Neural progenitor cell (in vitro differentiated cells): ENCODE measurements at places on chromosomes 13 and 19. TPM values are rescaled to one million over a fixed set of nuclear protein-coding genes. Genes with fewer than 3 reads are reported as not detected.

The HCN2 gene
- total RNA-seq: 0.06 TPM in 1 of 2 replicates, not detected in the other

The CATSPERD gene
- not detected in 2 replicates for total RNA-seq

The ADGRE2 gene
- total RNA-seq: 0.28 and 0.34 TPM in 2 replicates

The BABAM1 gene
- 89.8 and 107 TPM in 2 replicates for total RNA-seq

The KLK11 gene
- not detected in 2 replicates for total RNA-seq

The PLIN5 gene
- total RNA-seq: 1.2 and 5.1 TPM in 2 replicates

The CEACAM8 gene
- total RNA-seq: not detected in 2 replicates

The CD70 gene
- 1.2 TPM in 1 of 2 replicates, not detected in the other for total RNA-seq

The ZNF85 gene
- 29.3 and 48.3 TPM in 2 replicates for total RNA-seq

The LILRA1 gene
- not detected in 2 replicates for total RNA-seq

The SPTBN4 gene
- 2.5 and 8.4 TPM in 2 replicates for total RNA-seq

The CEACAM20 gene
- total RNA-seq: not detected in 2 replicates

The ATP5F1D gene
- total RNA-seq: 7.1 and 52.0 TPM in 2 replicates

DNA sequence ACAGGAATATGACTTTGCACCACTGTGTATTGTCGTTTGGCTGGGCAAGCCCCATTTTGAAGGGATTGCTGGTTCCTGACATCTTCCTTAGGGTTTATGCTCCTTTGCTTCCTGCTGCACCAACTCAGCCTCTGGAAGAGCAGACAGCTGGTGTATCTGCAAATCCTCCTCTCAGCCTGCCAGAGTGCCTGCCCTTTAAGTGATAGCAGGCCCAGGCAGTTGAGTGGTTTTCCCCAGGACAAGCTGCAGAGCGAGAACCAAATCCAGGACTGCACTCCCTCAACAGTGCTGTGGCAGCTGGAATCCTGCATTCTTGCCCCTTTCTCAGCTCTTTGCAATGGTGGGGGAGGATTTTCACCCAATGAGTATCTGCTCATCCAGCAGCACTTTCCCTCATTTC lies 85.5 kb downstream of the ZNF429 start:
- DNase-seq: no peak

DNA sequence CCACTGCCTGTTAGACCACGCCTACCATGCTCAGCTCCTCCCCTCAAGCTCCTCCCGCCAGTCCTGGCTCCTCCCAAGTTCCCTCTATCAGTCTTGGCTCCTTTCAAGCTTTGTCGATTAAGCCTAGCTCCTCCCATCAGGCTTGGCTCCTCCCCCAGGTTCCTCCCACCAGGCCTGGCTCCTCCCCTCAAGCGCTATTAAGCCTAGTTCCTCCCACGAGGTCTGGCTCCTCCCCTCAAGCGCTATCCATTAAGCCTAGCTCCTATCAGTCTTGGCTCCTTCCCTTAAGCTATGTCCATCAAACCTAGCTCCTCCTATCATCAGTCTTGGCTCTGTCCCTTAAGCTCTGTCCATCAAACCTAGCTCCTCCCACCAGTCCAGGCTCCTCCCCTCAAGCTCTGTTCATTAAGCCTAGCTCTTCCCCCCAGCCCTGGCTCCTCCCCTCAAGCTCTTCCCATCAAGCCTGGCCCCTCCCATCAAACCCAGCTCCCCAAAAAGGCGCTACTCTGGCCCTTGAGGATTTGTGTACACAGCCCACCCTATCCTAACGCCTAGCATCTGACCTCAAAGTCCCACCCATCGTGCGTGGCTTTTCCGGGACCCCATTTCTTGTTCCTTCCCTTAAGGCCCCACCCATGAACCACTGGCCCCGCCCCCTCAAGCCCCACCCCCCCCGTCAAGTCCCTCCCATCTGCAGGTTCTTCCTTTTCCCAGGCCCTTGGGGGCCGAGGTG lies 10.0 kb downstream of the CAMSAP3 start:
- peak; percentile 47 for DNase-seq

GRCh38 chr19:311813-312261 lies 20.6 kb upstream of the PLPP2 start:
- peak; percentile 0 for DNase-seq

- no peak for DNase-seq
These were observed 21.1 kb upstream of the ZSCAN18 start for GRCh38 chr19:58118979-58119733.

DNA sequence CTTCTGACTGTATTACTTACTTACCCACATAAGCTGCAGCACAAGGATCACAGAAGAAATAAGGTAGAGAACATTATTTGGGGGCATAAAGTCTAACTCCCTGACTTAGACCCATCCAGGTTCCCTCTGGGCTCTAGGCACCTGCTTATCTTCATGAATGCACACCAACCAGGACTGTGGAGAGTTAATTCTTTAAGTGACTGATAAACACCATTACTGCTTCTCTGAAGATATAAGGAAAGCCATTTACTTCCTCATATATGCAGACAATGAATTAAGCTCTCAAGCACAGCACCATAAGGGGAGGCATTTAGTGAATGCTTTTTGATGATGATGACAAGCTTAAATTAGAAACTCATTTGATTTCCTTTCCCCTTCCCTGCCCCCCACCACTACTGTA lies 22.5 kb downstream of the OBI1 start:
- DNase-seq: no peak

DNA sequence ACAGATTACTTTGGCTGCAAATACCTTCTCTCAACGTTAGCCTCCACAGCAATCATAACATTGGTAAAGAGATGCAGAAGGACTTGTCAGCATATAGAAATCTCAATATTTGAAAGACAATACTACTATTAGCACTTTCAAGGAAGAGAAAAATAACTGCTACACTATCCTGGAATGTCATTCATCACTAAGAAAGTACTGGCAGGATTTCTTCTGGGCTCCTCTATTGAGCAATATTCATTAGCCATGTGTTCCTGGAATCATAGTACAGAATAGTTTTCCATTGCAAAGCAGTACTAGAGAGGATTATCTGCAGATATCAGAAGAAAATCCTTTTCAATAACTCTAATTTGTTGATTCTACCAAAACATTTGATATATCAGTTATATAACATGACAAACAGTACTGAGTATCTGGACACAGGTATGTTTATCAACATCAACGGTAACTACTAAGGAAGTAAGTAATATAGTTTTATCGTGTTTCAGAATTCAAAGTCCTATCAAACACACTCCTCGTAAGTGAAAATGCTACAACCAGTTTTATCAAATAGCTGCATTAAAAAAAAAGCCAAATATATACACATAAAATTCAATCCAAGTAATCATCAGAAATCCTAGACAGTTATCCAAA lies 27.3 kb downstream of the INTS6 start:
- no peak for DNase-seq

DNA sequence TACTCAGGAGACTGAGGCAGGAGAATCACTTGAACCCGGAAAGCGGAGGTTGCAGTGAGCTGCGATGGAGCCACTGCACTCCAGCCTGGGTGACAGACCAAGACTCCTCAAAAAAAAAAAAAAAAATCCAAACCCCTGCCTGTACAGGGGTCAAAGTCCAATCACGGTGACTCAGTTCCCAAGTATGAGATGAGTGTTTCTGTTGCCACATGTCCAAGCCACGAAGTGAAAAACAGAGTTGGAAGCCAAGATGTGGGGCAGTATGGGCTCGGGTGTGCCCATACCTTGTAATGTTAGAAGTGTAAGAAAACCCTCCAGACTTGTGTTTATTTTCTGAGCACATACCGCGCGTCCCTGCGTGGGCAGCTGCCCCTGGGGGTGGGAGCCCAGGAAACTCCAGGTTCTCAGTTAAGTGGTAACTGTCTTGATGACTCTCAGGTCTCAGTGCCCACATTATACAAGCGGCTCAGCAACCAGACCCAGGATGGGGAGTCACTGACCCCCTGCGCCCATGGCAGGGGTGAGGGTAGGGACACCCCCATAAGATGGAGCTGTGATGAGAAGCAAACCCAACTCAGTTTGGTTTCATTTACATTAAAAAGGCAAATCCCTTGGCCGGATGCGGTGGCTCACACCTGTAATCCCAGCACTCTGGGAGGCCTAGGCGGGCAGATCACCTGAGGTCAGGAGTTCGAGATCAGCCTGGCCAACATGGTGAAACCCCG lies 1.2 kb upstream of the GPX4 start:
- DNase-seq: no peak

- DNase-seq: no peak
These were observed 10.3 kb upstream of the SLC7A10 start for GRCh38 chr19:33235996-33236350.

DNA sequence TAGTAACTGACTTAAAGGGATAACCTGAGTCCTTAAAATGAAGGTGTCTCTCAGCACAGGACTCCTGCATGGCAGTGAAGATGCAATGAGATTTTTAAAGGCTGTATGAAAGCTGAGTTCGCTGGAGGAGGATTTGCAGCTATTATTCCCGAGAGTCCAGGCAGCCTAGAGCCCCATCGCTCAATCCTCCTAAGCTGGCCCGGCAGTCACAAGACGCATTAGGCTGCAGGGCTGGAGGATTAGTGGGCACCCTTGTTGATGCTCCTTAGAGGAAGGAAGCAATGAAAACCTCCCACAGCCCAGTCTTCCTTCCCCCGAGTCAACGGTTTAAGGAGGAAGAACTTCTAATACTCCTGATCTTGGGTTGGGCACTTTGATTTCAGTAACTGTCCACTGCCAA lies 239.5 kb downstream of the EFNB2 start:
- DNase-seq: peak; percentile 67

- no peak for DNase-seq
These were observed 7.0 kb downstream of the PLVAP start for GRCh38 chr19:17370026-17370587.

GRCh38 chr13:34174671-34175145 lies 356.8 kb downstream of the RFC3 start:
- no peak for DNase-seq

- no peak for DNase-seq
These were observed 6.2 kb downstream of the RPL28 start for GRCh38 chr19:55391702-55392615.

GRCh38 chr13:87089391-87089790 lies 581.8 kb upstream of the SLITRK5 start:
- DNase-seq: no peak
